ENCODE measurements at places on chromosomes 4 and X.

DNA sequence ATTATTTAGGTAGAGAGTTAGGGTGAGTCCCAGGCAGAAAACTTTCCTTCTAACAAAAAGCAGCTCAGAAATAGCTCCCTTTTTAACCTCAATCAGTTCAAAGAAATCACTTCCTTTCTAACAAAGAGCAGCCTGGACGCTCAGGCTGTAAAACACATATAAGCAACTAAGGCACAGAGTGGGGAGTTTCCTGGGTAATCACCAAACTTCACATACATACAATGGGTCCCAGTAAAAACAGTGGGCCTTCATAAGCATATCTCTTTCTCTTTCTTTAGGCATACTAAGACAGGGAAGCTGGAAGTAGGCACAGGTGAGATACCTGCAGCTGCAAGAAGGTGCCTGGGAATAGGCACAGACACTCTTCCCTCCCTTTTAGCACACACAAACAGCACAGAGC, 4.9 kb upstream of the NAF1 start:
- DNase-seq = no peak

GRCh38 chr4:153825691-153826090, 36.8 kb upstream of the SFRP2 start:
- DNase-seq = no peak

DNA sequence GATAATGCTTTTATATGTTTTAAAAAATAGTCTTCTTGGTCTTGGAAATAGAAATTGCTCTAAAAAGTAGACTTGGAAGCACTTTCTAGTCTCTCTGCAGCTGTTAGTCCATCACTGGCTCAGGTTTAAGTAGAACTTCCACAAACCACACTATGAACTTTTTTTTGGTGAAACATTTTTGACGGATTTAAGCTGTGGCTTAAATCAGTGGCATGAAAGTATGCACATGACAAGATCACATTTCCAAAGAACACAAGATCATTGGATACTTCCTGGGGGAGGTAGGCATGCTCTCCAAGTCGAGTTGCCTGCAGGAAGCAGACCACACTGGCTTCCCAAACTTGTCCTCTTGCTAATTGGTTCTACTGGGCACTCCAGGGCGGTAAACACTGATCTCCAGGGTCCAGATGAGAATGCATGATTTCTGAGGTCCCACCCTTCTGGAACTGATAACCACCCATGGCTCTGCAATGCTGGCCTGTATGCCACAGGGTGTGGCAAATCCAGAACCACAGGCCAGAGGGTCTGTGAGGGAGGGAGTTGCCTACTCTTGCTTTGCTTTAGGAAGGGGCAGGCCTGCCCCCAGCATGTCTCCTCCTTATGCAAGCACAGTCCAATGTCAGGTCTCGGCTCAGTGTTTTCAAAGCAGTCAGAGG, 331.9 kb upstream of the SFRP2 start:
- DNase-seq = no peak

DNA sequence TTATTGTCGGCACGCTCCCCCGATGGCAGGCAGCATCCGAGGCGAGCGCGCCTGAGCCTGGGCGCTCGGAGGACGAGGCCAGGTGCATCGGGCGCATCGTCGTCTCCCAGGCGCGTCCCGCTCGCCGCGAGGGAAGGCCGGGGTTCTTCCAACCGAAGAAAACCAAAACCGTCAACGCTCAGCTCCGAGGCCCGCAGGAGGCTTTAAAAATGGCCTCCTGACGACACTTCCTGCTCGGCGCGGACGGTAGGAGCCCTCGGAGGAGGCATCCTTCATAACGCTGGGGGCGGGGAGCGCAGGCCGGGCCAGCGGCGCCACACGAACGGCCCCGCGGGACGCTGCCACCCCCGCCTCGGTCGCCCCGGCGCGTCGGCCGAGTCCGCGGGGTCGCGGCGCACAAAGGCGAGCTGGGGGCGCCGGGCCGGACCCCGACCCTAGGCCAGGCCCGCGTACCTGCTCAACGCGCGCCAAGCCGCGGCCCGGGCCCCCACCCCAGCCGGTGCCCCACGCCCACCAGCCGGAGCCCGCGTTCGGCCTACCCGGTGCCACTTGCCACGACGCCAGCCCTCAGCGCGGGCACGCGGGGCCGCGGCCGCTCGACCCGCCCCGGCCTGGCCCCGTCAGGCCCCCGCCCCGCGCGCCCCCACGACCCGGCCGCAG, 501 bp downstream of the ZNF518B start:
- peak; percentile 81 for DNase-seq

GRCh38 chr4:153634738-153635353, 49.2 kb upstream of the TLR2 start:
- peak; percentile 35 for DNase-seq

- peak; percentile 10 for DNase-seq
Observed at GRCh38 chr4:127623797-127624083, 9.0 kb upstream of the INTU start.

DNA sequence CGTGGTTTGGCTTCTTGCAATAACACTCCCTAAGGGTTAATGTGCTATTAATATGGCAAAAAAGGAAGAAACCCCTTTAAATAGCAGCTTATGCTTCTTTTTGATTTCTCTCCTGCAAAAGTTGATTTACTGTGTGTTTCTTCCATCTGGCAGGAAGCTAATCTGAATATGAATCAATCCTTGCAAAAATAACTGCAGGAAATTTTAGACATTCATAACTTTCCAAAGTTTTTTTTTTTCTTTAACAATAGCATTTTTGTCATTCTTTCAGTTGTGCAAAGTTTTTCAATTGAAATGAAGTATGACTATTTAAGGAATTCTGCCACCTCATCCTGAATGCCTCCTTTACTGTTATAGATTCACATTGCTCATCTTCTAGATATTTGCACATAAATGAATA, 115.6 kb downstream of the SPANXA1 start:
- no peak for DNase-seq

DNA sequence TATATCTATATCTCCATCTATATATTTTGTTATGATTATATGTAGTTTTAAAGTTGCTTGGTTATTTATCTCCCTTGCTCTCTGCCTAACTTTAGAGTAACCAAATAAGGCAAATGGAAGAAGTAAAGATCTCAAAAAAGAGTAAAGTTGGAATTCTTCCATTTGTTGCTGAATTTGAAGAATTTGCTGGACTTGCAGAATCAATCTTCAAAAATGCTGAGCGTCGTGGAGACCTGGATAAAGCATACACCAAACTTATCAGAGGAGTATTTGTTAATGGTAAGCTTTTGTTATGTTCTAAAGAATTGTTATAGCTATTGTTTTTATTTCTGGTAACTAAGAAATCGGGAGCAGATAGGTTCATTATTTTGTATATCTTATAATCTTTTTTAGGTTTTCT, 43.2 kb downstream of the EXOC1 start:
- DNase-seq = no peak

DNA sequence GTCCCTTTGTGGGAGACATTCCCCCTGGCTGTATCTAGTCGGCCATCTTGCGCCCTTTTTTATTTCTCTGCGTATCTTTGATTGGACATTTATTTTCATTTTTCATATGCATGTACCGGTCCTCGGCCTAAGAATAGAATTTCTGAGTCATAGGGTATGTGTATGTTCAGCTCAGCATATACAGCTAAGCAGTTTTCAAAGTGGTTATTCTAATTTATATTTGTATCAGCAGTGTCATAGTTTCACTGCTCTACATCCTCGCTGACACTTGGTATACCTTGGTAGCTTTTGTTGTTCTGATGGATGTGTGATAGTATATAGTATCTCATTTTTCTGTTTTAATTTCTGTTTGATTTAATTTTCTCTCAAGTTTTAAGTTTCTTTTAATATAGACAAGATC, 38.7 kb downstream of the BEX3 start:
- DNase-seq = no peak

DNA sequence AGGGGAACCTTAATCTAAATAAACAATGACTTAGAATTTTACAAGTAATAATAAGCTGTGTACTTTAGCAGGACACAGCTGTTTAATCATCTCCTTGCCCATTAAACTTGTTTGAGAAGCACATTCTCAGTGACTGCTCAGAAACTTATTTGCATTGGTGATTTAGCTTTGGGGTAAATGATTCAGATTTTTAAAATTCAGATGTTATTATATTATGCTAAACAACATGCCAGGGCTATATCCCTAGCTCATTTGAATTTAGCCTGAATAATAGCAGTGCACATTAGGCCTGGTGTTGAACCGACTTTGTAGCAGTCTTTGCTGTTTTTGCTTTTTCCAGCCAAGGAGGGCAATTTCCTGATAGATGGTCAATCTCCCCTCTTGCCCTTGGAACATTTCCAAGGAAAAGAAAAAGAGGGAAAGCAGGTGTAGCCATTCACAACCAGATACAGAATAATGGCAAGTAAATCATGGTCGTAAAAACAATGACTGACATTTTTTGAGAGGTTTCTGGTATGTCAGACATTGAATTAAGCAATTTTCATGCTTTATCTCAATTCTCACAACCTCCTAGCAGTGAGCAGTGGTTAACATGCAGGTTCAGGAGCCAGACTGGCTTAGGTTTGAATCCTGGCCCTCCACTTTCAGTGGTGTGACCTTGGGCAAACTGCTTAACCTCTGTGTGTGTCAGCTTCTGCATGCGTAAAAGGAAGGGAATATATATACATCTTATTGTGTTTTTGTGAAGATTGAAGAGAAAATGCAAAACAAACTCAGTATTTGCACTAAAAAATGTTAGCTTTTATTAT, 16.8 kb downstream of the ARHGEF38 start:
- no peak for DNase-seq

DNA sequence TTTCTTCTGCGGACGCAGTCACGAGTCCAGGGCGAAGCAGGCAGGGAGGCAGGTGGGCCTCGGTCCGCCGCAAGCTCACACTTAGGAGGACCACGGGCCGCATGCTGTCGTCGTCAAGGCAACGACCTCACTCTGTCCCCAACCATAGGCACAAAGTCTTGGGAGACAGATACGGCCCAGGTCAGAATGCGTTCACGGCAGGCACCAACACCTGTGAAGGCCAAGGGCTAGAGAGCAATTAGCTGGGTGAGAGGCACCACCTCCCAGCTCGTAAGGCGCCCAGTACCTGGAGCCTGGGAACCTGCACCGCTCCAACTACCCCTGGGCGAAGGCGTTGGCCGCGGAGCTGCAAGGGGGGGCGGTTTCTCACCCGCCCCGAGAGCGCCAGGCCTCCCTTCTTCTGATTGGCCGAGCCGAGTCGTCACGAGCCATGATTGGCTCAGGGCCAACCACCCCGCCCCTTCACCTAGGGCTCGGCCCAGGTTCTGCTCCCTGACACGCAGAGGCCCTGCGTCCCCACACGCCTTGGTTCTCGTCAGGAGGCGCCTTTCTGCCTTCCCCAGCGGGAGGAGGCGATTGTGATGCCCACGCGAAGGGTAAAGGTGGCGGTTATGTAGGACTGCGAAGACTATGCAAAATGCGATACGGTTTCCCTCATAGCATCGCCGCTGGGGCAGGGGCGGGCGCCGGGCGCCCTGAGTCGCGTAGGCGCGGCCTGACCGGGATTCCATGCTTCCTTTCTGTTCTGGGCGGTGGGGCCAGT, at the start of gene CDKL2:
Gene CDKL2, minus strand, starts transcription at position 355 of the 763 bp plus-strand sequence. CDS start 4,540 bp downstream, outside the sequence.
- DNase-seq = peak; percentile 94

- no peak for DNase-seq
Observed at GRCh38 chrX:150805736-150806135, 92.7 kb downstream of the CD99L2 start.

GRCh38 chr4:137510557-137511265, 21.6 kb downstream of the PCDH18 start:
- DNase-seq = peak; percentile 54

DNA sequence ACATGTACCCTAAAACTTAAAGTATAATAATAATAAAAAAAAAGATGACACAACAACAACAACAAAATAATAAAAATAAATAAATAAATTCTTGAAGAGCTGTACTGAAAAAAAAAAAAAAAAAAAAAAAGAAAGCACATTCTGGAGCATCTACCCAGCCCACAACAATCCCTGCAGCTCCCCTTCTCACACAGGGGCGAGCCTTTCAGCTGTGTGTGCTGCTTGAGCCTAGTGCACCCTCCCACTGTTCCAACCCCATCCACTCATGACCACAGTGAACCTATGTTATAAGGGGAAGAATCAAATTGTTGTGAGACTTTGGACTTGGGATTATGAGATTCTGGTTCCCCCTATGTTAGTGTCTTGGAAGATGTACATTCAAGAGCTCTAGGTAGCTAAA, 161.5 kb upstream of the JADE1 start:
- no peak for DNase-seq

- DNase-seq = no peak
Observed at GRCh38 chr4:124868495-124868894, 156.0 kb upstream of the ANKRD50 start.

GRCh38 chr4:21005647-21006046, 305.4 kb downstream of the PACRGL start:
- no peak for DNase-seq

DNA sequence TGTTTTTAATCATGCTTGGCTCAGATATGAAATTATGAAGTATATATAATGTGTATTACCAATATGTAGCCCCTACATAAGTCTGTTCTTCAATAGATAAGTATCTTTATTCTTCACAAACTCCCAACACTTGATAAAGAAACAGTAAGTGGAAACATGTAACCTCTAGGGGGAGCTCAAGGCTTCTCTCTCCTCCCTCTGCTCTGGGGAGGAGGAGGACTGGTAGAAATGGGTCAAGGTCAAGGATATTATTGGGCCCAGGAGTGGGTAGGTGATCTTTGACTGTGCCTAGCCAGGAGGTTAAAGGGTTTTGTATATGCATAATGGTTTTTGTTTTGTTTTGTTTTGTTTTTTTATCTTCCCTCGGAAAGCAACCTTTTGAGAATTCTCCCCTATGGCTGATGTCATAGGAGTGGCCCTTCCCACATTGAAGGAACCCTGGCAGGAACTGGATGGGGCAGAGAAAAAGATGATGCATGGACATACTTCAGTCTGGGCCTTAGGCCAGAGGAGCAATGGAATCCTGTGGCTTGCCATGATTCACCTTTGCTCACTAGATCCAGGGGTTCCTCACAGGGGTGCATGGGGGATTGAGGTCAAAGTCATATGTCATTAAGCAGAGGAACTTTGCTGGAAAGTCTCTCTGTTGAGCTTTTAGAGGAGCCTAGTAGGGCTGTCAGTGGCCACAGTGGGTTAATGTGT, 460.3 kb downstream of the MID1IP1 start:
- DNase-seq = peak; percentile 52

DNA sequence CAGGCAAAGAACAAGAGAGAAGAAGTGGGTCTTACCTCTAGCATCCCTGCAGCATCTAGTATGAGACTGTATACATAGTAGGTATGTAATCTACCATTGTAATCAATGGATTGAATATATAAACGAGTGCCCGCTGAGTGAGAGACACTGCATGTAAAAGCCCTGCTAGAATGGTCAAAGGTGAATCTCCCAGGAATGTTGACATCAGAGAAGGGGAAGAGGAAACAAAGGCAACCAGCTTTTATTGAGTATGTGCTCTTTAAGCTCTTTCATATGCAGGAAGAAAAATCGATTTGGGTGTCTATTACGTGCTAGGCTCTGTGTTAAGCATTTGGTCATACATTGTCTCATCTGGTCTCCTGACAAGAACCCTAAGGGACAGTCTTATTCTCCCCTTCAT, 91.9 kb upstream of the KLHL13 start:
- no peak for DNase-seq
